Thoracic aorta (tissue), 2 donors: ENCODE measurements at places on chromosomes 4 and X.

DNA sequence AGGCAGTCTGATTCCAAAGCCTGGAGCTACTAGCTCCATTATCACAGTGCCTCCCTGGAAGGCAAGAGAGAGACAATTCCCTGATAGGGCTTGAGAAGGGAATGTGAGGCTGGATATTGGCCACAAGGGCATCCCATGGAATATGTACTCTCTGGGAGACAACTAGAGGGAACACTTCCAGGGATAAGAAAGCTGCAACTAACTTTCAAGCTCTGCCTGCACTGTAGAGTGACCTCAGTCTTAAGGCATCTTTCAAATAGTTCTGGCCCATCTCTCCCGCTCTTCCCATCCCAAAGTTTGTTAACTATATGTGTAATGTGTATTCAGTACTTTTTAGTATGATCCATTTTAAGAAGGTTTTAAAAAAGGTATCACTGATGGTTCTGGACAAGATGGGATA is 13.1 kb upstream of the RNF212 start:
- no peak for DNase-seq

GRCh38 chr4:138800421-138800820 is 215.2 kb upstream of the NOCT start:
- no peak for DNase-seq

DNA sequence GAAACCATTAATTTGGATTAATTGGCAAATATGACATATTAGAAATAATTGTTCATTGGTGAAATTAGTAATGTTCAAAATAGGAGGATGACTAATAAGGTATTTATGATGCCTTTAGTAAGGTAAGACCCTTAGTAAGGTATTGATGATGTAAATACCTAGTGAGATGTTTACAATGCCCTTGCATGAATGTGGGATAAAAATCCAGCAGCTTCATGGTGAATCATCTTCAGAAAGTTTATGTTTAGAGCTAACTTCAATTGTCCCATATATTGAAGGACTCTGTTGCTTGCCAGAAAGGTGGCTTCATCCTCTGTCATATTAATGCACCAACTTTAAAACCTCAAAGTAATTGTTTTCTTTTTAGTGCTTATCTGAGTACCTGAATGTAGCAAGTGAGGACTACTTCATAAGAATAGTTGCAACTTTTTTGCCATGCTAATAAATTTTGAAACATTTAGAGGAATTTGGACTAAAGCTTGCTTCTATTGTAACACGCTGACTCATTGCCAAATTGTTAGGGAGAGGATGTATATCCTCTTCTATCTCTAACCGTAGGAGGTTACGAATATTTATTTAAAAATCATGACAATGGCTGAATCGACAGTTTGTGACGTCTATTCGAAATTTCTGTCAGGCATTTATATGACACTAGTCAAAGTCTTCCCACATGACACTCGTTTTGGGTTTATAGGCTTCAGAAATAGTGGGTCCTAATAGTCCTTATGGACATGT is 174.1 kb upstream of the HS3ST1 start:
- DNase-seq: no peak

DNA sequence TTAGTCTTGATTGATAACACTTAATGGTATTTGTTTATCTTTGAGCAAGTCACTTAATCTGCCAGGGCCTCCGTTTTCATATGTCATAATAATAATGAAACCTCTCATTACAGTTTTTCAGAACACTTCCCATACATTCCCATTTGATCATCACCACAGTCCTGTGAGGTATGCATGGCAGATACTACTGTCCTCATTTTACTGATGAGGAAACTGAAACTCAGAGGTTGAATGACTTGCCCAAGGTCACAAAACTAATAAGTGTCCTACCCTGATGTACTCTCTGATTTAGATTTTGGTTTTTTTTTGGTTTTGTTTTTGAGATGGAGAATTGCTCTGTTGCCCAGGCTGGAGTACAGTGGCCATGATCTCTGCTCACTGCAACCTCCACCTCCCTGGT is 25.7 kb downstream of the ZFX start:
- DNase-seq: no peak

DNA sequence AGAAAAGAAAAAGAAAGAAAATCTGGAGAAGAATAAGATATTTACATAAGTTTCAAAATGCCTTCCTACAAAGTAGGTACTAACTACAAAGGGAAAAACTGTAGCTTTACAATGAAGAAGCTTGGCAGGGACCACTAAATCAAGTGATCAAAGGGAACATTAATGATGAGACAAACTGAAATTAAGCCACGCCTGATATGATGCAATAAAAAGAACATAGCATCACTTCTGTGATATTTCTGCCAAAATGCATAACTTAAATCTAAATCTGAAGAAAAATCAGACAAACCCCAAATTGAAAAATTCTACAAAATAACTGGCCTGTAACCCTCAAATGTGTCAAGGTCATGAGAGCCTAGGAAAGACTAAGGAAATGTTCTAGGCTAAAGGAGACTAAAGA is 8.9 kb upstream of the DCLK2 start:
- DNase-seq: no peak

GRCh38 chrX:16714504-16714903 is 2.0 kb upstream of the CTPS2 start:
- DNase-seq: no peak

- DNase-seq: no peak
These were observed 419.3 kb upstream of the SLIT2 start for GRCh38 chr4:19832411-19832810.

DNA sequence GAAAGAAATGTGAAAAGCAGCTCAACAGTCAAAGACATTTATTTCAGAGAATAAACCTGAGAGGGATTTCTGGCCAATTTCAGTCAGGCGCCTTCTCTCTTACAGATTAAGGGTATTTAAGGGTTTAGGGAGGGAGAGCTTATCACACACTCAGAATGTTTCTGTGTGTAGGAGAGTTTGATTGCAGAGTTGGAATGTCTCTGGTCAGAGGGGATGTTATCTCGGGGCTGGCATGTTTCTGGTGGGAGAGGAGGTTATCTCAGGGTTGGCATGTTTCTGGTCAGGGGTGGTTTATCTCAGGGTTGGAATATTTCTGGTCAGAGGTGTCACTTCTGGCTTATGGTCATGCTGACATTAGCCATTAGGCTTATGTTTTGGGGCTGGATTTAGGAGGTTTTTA is 1920.5 kb upstream of the PCDH7 start:
- no peak for DNase-seq

- DNase-seq: no peak
These were observed 425.1 kb downstream of the GBA3 start for GRCh38 chr4:23117826-23118225.

- no peak for DNase-seq
These were observed 67.6 kb downstream of the PDS5A start for GRCh38 chr4:39910064-39910463.

DNA sequence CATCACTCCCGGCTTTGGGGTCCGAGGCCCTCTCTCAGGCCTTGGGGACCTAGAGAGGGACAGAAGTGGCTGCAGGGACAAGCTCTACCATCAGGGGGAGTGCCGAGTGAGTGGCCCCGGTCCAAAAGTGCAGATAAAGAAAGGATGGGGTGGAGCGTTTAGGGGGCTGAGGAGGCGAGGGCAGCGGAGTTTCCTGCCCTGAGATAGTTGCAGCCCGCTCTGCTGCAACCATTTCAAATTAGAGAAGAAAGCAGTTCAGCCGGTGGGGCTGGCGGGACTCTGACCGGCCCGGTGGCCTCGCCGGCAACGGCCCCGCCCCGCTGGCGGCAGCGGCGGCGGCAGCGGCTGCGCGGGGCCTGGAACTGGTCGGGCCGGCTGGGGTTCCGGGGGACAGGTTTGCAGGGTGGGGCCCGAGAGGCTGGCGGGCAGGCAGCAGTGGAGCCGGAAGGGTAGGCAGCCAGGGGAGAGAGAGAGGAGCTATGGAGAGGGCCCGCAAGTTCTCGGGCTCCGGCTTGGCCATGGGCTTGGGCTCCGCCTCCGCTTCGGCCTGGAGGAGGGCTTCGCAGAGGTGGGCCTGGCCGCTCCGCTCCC is 7.6 kb downstream of the DLG3 start:
- no peak for DNase-seq

DNA sequence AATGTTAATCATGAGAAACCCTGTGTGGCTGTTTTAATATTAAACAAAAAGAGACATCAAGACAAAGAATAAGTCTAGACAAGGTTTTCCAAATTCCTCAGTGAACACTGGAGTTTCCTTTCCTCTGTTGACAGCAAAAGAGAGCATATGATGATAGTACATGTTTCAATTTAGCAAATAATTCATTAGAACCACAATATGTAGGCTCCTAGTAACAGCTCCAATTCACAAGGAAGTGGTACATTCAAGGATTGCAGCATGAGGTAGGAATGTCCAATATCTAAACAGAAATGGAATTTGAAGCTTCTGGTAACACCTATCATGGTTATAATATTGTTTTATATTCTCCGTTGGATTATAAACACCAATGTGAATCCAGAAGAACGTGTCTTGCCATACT is 203.8 kb upstream of the TECRL start:
- no peak for DNase-seq

DNA sequence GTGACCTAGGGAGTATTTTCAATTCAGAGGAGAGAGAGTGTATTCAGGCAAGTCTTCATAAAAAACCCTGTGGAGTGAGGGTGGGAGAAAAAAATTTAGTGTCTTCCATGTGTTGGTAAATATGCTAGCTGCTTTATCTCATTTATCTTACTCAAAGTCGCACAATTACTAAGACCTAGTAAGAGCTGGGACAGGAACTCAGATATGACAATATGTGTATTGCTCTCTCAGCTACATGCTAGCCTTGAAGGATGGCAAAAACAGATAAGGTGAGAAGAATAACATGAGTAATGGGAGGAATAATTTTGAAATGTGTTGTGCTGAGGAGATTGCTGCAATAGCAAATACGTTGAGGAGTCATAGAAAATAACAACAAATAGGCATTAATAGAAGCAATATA is 458.6 kb downstream of the SH2D1A start:
- no peak for DNase-seq

GRCh38 chrX:155956649-155957048 is 40.8 kb upstream of the IL9R start:
- DNase-seq: no peak

DNA sequence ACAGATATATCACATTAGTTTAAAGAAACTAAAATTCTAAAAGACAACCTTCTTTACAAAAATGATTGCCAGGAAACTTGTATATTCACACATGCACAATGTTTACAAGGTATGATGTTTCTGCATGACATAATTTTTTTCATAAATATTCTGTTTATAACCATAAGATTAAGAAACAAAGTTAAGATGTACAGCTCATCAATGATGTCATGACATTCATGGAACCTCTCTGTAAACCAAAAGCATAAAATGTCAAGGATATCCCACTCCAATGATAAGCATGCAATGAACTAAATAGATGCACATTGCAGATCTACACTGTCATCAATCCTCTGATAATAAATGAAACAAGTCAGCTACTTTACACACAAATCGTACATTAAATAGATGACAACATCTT is 136.0 kb downstream of the MAB21L2 start:
- DNase-seq: no peak

GRCh38 chrX:124239911-124240310 is 92.5 kb upstream of the TEX13D start:
- no peak for DNase-seq

DNA sequence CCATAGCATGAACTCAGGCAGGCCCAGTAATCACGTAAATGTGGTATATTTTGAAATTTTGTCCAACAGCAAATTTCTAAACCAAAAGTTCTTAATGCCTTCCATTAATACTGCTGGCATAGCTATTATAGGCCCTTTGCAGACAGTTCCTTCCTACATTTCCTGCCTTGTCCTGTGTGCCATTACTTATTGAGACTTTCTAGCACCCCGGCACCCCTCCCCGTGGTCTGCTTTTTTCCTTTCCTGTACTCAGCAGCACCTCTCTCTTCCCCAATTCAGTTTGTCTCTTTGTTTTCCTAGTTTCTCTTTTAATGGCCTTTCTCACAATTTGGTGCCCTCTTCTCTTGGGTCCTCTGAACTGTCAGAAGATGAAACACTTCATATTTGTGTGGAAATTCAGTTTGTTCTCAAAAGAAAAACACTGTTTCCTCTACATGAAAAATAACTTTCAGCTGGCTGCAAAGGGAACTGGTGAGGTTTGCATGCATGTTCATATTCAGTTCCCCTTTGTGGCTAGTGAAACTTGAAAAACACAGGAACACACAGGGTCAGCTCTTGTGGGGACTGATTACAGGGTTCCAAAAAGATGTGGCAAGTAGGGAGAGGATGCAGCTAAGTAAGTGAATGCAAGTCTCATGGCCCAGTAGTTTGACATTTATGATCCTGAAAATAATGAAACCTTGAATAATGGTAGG is 17.1 kb downstream of the GPR34 start:
- no peak for DNase-seq

- no peak for DNase-seq
These were observed 105.9 kb upstream of the ETNPPL start for GRCh38 chr4:108868606-108869227.

DNA sequence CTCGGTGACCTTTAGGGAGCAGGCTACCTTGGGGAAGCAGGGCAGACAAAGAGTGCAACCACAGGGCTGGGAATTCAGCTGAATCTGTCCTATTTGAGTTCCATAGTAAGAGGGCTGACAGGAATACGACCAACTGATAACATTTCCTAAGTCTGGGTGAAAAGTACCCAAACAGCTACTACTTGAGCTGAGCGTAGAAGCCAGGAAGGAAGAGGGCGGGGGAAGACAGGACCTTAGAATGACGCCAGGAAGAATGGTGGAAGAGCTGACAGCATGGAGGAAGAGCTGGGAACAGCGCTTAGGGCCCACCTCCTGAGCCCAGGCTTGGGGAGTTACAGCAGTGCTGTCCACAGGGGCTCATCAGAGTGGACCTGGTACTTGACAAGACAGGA is 14.4 kb downstream of the MECP2 start:
- DNase-seq: no peak

GRCh38 chrX:118526149-118526548 is 30.5 kb downstream of the DOCK11 start:
- DNase-seq: no peak

- no peak for DNase-seq
These were observed 333.4 kb upstream of the AADAT start for GRCh38 chr4:170423137-170423536.

DNA sequence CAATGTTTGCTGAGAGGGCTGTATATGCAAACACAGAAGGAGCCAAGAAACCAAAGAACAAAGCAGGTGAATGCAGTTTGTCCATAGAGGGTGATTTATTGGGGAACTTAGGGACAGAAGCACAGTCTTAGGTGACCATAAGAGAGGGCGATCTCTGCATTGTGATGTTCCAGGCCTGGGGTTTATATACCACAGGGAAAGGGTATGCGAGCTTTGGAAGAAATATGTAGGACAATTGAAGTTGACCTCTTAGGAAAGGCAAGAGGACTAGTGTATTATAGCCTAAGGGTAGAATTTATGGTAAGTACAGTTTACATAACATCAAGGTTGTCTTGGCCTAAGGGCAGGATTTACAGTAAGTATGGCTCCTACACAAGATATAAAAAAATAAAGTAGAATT is 27.8 kb downstream of the FAM184B start:
- DNase-seq: no peak

GRCh38 chr4:106136777-106137331 is 179.2 kb downstream of the TBCK start:
- no peak for DNase-seq
